ENCODE measurements at places on chromosomes 5 and 9. TPM values are rescaled to one million over a fixed set of nuclear protein-coding genes. Genes with fewer than 3 reads are reported as not detected.

Gene PCDHGA9
- 0.44 TPM for total RNA-seq

Gene FOXD4L4
- not detected for total RNA-seq

Gene TMEM203
- total RNA-seq: 39.3 TPM

Gene FOXD4
- total RNA-seq: not detected
